NCI-H345 (cell line): ENCODE measurements at places on chromosomes 5 and 9.

- DNase-seq, result no peak
Observed at GRCh38 chr5:23024470-23024869, 171.3 kb upstream of the CDH12 start.

GRCh38 chr9:124264823-124265233 is 7.1 kb downstream of the NEK6 start:
- no peak for DNase-seq

DNA sequence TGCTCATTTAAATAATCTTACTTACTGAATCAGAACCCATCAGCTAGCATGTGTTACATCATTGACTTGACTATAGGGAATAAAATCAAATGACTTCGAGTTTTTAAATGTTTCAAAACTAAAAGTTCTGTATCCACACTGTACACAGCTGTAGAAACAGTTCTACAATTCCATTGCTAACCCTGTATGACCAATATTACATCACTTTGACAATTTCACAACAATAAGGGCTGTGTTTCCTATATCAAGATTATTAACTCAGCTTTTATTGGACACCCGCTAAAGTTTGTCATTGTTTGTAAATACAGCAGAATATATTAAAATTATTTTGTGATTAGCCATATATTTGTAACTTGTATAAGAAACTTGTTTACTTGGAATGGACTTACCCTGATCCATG is 540.8 kb downstream of the PRELID2 start:
- DNase-seq, result no peak

- no peak for DNase-seq
Observed at GRCh38 chr5:64921386-64921785, 152.7 kb downstream of the CWC27 start.

- no peak for DNase-seq
Observed at GRCh38 chr9:87238545-87238944, 259.1 kb upstream of the DAPK1 start.

DNA sequence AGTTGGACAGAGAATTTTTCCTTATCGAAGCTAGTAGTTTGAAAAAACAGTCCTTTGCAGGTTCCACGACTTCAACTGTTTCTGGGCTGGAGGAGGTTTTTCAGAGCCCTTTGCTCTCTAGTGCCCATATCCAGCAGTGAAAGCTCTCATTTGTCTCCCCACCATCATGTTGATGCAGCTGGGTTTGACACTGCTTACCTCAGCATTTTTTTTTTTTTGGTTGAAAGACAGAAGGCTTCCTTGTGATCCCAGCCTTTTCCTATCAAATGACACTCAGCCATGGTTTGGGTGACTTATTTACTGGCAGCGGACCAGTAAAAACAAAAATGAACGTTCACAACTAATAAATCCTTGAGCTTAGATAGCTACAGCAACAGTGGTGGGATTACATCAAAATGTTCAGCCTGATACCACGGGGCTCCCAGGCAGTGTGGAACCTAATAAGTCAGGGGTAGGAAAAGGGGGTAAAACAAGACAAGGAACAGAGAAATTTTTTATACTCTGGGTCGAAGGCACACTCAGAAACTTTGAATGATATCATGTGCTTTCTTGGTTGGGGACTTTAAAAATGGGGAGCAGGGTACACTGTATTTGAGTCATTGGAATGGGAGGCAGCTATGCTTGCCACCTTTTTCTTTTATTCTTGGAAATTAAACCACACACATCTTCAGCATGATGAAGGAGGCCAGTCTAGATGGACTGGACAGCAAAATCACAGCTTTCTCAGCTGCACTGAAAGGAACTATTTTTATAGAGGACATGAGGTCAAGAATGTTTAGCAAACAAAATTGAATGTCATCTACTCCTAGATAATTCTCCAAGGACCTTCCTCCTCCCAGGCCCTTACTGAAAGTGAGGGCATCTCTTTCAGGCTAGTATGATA is 308.9 kb upstream of the MPDZ start:
- DNase-seq, result no peak
